ENCODE measurements at places on chromosomes 4 and X.

- no peak for DNase-seq
Observed at GRCh38 chr4:134147941-134148340, 53.6 kb downstream of the PABPC4L start.

- DNase-seq, result no peak
Observed at GRCh38 chrX:130413415-130413814, 11.6 kb downstream of the RBMX2 start.

DNA sequence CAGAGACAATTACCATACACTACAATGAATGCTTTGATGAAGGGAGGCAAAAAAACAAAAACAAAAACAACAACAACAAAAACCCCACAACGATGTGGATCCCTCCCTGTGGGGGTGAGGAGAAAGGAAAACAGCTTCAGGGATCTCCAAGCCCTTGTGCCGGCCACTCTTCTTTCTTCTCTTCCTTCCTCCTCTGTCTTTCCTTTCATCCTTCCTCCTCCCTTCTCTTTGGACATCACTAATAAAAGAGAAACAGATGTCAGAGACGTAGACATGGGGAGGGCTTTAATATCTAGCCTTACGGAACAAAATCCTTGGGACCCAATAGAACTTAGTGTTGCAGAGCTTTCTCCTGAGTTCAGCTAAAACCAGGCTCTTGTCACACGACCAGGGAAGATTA is 18.8 kb upstream of the STX18 start:
- no peak for DNase-seq

GRCh38 chr4:140703463-140703862 is 52.7 kb downstream of the TBC1D9 start:
- no peak for DNase-seq

- DNase-seq, result no peak
Observed at GRCh38 chr4:107419052-107419451, 301.0 kb downstream of the PAPSS1 start.

- no peak for DNase-seq
Observed at GRCh38 chr4:118994030-118994429, 105.4 kb downstream of the SYNPO2 start.

GRCh38 chr4:69888336-69888735 is 28.4 kb upstream of the SULT1E1 start:
- DNase-seq, result no peak

DNA sequence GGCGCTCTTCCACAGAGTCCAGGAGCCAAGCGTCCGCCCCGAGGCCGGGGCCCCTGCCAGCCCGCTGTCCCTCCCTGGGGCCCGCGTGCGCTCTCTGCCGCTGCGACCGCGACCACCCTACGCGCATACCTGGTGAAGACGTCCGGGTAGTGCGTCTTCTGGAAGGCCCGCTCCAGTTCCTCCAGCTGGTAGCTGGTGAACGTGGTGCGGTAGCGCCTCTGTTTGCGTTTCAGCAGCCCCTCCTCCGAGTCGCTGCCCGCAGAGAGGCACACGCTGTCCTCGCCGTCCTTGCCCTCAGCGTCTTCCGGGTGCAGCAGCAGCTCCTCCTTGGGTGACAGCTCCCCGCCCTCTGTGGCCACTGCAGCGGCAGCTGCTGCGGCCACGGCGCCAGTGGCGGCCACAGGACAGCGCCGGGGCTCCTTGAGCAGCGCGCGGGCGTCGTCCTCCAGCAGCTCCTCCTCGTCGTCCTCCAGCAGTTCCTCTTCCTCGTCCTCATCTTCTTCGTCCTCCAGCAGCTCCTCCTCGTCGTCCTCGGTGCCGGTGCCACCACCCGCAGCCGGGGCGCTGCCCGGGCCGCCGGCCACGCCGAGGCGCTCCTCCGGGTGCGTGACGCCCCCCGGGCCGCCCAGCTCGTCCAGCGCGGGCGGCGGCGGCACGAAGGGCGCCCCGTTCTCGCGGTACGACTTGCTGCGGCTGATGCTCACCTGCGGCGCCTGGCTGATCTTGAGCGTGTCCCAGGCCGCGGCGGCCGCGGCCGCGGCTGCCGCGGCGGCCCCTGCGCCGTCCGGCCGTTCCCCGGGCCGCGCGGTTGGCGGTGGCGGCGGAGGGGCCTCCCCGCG is 2.8 kb downstream of the ARX start:
- DNase-seq, result no peak

GRCh38 chrX:132030264-132030663 is 7.2 kb downstream of the STK26 start:
- DNase-seq, result no peak

DNA sequence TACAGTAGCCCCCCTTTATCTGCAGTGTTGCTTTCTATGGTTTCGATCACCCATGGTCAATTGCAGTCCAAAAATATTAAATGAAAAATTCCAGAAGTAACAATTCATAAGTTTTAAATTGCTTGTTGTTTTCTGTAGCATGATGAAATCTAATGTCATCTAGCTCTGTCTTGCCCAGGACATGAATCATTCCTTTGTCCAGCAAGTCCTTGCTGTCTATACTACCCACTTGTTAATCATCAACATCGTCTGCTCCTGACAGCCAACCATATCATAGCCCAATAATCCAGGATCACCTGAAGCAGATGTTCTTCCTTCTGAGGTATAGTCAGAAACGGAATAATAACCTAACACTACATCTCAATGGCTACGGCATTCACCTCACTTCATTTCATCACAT is 79.8 kb downstream of the ADAMTS3 start:
- no peak for DNase-seq
